ENCODE measurements at places on chromosomes 5 and 9.

DNA sequence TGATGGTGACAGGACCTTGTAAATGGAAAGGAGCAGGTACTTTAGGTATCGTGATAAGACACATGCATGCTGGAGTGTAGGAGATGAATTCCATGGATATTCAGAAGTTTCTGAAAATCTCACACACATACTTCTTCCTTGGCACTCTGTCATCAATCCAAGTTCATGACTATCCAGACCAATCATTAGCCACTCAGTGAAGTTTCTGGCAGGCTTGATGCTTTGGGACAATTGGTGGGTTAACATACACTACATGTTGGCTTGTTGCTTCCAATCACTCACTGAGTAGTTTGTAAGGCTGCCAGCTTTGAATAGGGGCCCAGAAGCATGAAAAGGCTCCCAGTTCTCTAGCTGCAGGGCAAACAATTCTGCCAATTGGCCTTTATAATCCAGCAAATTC lies 147.6 kb downstream of the CEMIP2 start:
- DNase-seq, result no peak

DNA sequence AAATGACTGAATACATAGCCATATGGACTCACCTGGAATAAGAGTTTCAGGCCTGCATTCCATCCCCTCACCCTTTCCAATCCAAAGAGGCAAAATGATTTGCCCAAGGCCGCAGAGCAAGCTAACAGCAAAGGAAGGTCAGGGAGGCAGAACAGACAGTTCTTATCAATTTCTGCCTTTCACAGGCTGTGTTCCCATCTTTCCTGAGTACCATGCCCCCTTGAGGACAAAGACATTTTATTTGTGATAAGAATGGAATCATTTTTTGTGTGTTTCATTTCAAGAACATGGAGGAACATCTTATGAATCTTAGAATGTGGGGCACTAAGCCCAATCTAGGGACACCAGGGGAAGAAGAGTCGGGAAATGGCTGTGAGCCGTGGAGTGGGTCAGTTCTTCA lies 13.9 kb downstream of the LHFPL2 start:
- no peak for DNase-seq

DNA sequence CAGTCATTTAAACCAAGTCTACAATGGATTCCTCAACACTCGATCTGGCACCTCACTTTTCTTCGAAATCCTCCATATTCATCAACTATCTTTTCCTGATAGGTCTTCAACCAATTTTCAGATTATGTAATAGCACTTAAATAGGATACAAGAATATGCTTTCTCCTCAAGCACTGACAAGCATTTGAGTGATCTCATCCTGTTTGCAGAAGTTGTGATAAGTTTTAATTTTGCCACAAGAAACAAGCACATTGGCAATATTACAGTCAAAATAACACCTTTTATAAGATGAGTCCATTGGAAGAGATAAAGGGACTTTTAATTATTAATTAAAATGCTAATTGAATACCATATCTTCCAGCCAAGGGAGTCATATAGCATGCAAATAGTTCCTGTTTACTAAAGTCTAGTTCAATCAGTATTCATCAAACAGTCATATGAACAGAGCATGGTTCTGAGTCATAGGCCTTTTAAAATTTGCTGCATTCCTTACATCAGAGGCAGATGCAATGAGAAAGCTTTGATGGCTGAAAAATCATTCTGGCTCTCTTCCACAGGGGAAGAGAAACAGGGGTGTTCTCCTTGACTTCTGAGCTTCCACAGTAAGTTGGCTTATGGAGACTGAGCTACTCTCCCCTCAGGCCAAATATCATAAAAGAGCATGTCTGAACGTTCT lies 32.7 kb upstream of the ZCCHC9 start:
- no peak for DNase-seq

DNA sequence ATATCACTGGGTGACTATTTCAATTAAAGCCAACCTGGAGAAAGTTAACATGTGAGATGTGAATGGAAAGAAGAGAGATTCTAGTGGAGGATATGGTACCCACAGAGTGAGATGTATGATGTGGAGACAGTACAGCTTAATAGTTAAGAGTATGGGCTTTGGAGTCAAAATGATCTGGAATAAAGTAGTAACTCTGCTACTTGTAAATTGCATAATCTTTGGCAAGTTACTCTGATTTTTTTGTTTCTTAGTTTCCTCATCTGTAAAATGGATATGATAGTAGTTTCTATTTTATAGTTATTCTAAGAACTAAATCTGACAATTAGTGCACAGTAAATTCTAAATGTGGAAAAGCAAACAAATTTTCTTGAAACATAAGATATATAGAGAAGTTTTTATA lies 79.2 kb downstream of the ISOC1 start:
- DNase-seq, result no peak
